ENCODE measurements at places on chromosomes 6 and 20.

DNA sequence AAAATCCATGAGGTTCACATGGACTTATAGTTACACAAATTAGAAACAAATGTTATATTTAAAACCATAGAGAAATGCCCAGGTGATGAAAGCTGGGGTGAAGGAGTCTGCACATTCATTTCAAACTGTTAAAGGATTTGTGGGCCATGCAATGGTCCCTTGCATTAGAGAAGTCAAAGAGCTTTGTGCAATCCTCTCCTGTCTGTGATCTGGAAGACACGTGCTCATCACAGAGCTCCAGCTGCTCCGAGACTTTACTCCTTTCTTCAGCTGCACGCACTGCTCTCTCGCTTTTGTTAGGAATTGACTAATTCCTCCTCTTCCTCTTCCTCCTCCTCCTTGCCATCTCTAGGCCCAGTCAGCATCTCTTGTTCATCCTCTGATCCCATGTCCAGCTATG, 4.1 kb upstream of the AIF1 start:
- DNase-seq: no peak

DNA sequence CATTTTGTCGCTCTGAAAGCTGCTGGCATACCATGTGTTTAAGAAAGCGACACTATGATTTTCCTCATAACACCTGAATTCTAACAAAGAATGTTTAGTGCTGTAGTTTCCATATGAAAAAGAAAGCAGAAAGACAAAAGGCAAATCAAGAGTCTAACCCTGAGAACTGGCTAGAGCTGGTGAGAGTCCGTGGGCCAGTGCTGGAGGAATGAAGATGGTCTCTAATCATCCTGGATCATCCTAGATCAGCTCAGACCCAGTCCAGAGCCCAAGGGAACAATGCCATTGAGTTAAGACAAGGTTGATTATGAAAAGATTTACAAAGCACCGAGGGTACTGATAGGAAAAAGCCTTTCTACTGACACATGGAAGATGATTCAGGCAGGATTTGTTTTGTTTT, 73.0 kb upstream of the MYLIP start:
- no peak for DNase-seq

DNA sequence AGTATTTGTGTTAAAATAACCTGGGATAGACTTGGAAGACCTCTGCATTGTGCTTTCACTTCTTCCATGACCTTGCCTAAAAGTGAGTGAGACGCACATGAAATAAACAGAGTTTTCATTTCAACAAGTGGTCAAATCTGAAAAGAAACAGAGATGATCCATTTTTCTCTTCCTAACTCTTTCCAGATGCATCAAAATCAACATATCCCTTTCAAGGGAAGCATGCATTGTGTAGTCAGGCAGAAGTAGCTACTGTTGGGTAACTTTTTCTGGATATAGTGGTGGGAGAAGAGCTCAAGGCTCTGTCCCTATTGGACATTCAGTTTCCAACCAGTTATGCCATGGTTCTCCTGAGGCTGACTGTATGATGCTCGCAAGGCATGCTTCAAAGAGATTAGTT, 233.0 kb upstream of the JAG1 start:
- DNase-seq: no peak

DNA sequence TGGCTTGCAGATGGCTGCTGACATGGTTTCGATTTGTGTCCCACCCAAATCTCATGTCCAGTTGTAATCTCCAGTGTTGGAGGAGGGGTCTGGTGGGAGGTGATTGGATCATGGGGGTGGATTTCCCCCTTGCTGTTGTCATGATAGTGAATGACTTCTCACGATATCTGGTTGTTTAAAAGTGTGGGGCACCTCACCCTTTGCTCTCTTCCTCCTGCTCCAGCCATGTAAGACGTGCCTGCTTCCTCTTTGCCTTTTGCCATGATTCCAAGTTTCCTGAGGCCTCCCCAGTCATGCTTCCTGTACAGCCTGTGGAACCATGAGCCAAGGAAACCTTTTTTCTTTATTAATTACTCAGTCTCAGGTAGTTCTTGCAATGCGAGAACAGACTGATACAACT, 77.6 kb upstream of the FUCA2 start:
- DNase-seq: no peak

GRCh38 chr6:26594730-26595632, 1.8 kb upstream of the ABT1 start:
- DNase-seq: peak; percentile 11

- DNase-seq: no peak
Measured at GRCh38 chr20:9989066-9989724, 45.6 kb upstream of the ANKEF1 start.

- DNase-seq: no peak
Measured at GRCh38 chr6:63943826-63944225, 308.2 kb downstream of the PHF3 start.

GRCh38 chr6:111550953-111551352, 54.7 kb downstream of the TRAF3IP2 start:
- no peak for DNase-seq

- DNase-seq: no peak
Measured at GRCh38 chr6:157113389-157113788, 209.9 kb downstream of the TMEM242 start.

DNA sequence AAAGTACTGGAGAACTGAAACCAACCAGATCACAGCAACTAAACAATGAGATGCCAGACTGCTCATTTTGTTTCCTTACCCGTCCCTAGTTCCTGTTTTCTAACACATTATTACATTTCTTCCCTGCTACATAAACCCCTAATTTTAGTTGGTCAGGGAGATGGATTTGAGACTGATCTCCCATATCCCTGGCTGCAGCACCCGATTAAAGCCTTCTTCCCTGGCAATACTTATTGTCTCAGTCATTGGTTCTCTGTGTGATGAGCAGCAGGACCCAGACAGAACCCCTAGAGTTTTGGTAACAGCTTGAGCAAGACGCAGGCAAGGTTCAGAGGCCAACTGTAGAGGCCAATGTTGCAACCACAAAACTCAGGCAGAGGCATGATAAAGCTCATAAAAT, 28.3 kb upstream of the HACE1 start:
- no peak for DNase-seq

All from LoVo (cell line).